ENCODE measurements at places on chromosomes 2 and 18.

DNA sequence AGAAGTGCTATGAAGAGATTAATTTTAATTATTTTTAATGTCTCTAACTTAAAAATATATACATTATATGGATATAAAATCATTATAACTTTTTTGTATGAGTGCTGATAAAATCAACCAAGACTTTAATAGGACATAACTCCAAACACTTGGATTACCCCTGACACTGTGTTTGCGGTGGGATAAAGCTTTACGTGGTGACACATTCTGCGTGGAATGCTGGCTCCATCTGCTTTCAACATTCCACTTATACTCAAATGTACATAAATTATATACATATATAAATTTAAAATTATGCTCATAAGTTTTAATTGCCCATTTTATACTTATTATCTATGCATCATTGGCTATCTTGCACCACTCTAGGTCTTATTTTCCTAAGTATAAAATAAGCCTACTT, 30.5 kb downstream of the LINC00305 start:
- no peak for DNase-seq

DNA sequence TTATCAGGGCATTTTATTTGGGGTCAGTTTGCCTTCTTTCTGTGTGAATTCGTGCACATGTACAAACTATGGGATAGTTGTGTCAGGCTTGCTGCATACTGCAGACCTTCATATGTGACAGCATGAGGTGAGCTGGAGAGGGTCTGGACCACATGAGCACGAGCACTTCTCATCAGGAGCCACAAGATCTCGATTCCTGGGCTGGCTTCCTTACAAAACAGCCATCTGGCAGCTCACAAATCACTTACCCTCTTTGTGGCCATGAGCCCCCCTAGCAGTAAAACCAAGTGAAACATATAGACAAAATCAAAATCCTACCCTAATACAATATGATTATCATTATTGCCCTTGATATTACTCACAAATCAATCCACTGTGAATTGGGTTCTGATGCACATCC, 121.2 kb downstream of the MTCL1 start:
- DNase-seq: no peak

DNA sequence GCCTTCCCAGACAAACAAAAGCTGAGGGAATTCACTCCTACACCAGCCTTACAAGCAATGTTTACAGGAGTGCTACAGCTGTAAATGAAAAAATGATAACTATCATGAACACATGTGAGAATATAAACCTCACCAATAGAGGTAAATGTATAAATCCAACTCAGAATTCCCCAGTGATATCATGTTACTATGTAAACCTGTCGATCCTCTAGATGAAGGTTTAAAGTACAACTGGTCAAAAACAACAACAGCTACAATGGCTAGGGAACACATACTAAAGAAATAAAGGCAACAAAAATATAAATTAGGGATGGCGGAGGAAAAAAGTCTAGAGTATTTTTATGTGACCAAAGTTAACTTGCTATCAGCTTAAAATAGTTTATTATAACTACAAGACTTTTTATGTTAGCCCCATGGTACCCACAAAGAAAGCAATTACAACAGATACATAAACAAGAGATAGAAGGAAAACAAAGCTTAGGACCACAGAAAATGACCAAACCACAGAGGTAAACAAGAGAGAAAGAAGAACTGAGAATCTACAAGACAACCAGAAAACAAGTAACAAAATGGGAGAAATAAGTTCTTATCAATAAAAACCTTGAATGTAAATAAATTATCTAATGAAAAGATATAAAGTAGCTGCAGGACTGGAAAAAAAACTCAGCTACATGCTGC, 8.3 kb downstream of the CERKL start:
- no peak for DNase-seq

GRCh38 chr18:12783524-12783923, 80.7 kb downstream of the PSMG2 start:
- no peak for DNase-seq

- DNase-seq: no peak
Measured at GRCh38 chr2:155310589-155310988, 612.1 kb downstream of the KCNJ3 start.

- no peak for DNase-seq
Measured at GRCh38 chr2:31337860-31338259, 76.7 kb downstream of the XDH start.

DNA sequence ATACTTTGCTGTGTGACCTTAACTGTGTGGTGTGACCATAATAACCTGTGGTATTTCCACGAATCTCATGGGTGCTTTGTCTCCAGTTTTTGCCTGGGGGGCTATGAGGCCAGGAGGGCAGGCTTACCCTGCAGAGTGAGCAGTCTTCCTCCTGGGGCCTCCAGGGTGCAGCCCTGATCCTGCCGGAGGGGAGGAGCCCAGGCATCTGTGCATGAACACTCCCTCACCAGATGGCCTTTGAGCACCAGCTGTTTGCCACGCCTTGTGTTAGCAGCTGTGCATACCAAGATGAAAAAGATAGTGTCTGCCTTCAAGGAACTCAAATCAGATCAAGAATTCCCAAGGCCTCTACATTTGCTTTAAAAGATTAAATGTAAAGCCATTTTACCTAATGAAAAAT, 75.0 kb upstream of the RBM44 start:
- DNase-seq: no peak

- DNase-seq: no peak
Measured at GRCh38 chr18:26477828-26478466, 70.4 kb downstream of the KCTD1 start.

- no peak for DNase-seq
Measured at GRCh38 chr2:81876624-81877023, 1572.1 kb upstream of the LRRTM1 start.

DNA sequence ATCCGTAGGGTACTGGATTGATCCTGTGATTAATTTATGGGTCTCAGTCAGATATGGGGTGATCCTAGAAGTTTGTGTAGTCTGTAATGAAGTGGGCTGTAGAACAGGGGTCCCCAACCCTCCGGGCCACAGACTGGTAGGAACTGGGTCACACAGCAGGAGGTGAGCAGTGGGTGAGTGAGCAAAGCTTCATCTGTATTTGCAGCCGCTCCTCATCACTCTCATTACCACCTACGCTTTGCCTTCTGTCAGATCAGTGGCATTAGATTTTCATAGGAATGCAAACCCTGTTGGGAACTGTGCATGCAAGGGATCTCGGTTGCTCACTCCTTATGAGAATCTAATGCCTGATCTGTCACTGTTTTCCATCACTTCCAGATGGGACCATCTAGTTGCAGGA, 48.8 kb downstream of the EML4 start:
- DNase-seq: no peak

GRCh38 chr2:37838541-37839167, 86.4 kb upstream of the RMDN2 start:
- DNase-seq: no peak

DNA sequence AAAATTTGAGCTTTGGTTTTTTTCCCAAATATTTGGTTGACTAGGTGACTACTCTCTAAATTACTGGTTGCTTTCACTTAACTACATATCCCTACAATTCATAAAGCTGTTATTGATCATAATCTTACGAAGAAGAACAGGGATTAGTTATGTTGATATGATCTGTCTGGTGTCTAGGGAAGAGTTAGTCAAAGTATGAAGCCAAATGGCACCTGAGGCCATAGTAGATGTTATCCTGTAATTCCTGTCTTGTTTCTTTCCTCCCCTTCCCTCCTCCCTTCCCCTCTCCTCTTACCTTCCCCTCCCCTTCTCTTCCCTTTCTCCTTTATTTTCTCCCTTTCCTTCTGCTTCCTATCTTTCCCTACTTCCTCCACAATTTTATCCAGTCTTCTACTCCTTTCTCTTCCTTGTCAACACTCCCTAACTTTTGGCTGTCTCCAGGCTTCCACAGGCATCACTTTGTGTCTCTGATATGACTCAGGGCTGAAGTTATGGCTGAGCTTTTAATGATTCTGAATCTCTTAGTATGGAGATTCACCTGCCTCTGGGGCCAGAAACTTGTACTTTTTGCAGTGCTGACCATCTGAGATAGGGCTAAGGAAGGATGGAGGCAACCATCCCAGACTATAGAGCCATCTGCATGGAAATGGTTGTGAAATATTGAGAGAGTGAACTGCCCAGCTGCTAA, 149.9 kb upstream of the TCF4 start:
- no peak for DNase-seq

DNA sequence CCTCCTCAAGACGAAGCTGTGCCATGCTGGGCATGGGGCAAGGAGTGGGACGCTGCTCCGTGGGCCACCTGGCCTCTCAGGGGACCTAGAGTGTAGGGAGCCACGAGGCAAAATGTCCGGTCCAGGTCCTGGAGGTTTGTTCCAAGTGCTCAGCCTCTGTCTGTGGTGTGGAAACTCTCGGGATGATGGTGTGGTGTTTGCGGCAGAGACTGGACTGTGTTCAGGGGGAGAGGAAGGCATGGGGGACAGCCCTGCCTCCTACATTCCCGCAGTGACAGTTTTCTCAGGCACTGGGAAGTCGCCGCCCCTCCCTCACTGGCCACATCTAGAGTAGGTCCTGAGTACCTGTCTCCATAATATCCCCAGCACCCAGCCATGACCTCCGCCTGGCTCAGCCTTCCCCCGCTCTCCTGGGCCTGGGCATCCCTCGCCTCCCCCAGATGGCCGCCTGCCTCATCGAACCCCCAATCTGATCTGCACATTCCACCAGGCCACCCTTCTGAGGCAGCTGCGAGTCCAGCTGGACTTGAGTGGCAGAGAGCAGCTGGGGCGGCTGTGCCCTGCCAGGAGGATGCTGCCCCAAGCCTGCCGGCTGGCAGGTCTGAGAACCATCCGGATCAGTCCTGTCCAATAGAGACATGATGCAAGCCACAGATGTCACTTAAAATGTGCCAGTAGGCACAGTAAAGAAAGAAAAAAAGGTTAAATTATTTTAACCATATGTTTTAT, 6.2 kb downstream of the KCNIP3 start:
- DNase-seq: no peak

DNA sequence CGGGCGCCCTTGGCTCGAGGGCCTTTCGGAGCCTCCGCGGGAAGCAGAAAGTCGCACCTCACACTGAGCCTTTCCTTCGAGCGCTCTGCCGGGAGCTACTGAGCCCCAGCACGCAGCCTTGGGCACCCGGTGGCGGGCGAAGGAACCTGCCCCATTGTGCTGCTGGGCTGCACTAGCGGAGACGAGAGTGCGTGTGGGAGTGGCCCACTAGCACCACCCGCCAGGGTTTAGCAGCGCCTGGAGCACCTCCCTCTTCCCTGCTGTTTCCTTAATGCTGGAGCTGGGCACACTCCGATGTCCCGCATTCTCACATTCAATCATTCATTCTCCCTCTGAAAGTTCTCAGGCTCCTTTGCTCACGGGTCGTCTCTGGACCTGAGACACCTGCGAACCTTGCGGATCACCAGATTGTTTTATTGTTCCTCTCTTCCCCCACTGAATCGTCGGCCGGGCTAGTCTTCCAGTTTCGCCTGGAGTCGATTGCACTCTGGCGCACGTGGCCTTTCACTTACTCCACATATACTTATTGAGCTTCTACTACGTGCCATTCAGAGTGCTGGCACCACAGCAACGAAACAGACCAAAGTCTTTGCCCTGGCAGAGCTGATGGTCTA, 8.5 kb upstream of the PAX3 start:
- no peak for DNase-seq

All from activated gamma-delta T cell (primary cell).